Panc1 (cell line): ENCODE measurements at places on chromosomes 16 and 17.

GRCh38 chr17:42271006-42271778 is 5.0 kb downstream of the STAT5B start:
- no peak for DNase-seq

DNA sequence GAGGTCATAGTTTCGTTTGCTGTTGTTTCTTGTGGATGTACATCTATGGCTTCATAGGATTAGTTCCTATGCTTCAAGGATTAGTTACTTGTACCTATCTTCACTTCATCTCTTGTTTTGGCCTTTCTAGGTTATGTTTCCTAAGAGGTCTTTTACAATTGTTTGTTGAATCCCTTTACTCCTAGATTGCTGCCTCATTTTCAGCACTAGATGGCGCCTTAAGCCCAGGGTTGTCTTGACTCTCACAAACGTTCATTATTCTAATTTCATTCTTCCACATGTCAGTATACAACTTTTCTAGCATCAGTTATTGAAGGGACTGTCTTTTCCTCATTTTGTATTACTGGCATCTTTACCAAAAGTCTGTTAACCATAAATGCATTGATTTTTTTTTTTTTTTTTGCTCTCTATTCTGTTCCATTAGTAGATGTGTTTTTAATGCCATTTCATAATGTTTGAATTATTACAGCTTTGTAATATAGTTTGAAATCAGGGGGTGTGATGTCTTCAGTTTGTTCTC is 45.0 kb upstream of the NACA2 start:
- peak; percentile 47 for DNase-seq

- no peak for DNase-seq
Measured at GRCh38 chr17:50316016-50316587, 29.8 kb upstream of the XYLT2 start.

DNA sequence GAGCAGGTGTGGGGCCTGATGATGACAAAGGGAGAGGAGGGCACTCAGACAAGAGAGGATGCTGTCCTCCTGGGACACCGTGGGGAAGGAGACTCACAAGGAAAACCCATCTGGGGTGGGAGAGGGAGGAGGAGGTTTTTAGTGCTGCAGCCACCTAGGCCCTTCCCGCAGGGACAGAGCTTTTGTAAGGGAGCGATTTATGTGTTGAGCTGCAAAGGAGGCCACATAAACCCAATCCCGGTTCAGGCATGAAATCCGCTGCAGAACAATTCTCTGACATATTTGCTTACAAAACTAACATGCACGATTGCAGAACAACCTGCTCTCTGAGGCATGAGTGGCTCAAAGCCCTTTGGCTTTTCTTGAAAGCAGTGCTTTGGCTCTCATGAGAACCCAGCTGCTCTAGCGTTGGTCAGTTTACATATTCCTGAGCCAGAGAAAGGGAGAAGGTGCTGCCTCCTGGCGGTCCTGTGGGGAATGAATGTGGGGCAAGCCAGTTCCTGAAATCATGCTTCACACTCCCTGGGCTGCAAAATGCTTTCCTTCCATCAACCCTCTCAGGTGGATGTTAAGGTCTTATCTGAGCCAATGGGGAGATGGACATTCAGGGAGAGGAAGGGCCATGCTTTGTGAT is 122.4 kb upstream of the NLRP1 start:
- DNase-seq, result peak; percentile 45

- DNase-seq, result no peak
Measured at GRCh38 chr17:69143151-69143550, 1.5 kb upstream of the ABCA6 start.

- DNase-seq, result no peak
Measured at GRCh38 chr17:62626719-62627218, 701 bp upstream of the MRC2 start.

- no peak for DNase-seq
Measured at GRCh38 chr17:77388384-77389306, 247.9 kb downstream of the SEC14L1 start.

DNA sequence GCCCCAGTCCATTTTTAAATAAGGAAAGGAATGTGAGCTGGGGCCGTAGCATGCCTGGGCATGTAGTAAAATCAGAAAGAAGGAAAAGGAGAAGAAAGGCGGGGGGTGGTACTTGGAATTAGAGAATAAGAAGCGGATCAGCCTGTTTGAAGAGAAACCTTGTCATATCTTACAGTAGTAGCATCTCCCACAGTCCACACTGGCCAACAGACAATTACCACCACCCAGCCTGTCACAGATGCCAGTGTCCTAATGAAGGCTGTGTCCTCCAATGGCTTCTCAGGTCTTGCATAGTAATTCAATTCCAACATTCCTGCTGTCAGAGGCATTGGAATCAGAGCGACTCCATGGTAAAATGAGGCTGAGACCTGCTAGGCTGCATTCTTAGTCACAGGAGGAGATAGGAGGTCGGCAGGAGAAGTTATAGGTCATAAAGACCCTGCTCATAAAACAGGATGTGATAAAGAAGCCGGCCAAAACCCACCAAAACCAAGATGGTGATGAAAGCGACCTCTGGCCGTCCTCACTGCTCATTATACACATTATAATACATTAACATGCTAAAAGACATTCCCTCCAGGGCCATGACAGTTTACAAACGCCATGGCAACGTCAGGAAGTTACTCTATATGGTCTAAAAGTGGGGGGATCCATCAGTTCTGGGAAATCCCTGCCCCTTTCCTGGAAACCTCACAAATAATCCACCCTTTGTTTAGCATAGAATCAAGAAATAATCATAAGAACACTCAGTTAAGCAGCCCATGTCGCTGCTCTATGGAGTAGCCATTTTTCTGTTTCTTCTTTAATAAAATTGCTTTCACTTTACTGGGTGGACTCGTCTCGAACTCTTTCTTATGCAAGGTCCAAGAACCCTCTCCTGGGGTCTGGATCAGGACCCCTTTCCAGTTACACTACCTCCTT is 9.6 kb upstream of the AKAP10 start:
- DNase-seq, result no peak

- DNase-seq, result no peak
Measured at GRCh38 chr17:5211458-5211857, 19.8 kb upstream of the ZNF594 start.

DNA sequence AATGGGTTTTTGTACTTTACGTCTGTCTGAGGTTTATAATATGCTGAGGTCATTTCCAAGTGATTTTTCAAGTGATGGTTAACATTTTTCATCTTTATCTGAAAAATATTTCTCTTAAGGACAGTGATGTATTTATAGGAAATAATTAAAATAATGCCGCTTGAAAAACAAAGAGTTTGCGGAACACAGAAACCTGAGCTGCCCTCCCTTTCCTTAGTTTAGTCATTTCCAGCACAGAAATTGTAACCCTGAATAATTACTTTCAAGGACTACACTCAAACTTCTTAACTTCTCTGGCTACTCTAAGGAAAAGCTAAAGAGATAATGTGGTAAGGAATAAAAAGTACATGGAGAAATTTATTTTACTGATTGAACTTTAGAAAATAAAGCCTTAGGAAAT is 54.6 kb downstream of the MRTFB start:
- DNase-seq, result no peak

DNA sequence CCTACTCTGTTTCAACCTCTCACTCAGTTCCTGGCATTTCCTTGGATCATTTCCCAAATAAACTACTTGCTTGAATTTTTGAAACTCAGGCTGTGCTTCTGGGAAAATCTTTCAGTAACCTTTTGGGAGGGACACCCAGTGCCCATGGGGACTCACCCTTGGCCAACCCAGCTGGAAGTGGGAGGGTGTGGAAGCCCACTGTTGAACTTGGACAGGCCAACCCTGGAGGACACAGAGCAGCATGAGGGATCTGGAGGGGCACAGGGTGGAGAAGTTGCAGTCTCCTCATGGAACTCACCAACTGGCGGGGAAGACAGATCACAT is 11.2 kb downstream of the RTN4RL1 start:
- no peak for DNase-seq

GRCh38 chr17:74201250-74201649 is 2.2 kb upstream of the RPL38 start:
- DNase-seq, result no peak

GRCh38 chr17:57955183-57955931 is at the start of gene CUEDC1:
Gene CUEDC1, minus strand, starts transcription at chr17:57955412. Its CDS starts 69,848 bp downstream, at chr17:57885564.
- DNase-seq, result no peak

- DNase-seq, result no peak
Measured at GRCh38 chr17:77286641-77287431, 146.1 kb downstream of the SEC14L1 start.

DNA sequence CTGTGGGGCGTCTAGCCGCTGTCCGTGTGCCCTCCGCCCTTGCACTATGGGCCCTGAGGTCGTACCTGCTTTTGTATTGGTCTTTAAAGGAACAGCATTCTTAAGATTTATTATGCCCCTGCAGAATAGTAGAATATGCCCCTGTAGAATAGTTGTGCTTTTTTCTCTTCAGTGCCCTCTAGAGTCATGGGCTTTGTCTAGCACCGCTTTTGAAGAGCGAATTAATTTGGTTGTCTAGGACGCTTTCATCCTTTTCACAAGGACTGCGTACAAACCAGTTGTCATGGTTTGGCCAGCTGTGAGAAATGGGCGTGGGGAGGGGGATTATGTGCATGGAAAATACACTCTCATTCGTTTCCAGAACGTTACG is 621 bp downstream of the CEP95 start:
- DNase-seq, result no peak

GRCh38 chr17:57442914-57443571 is 186.7 kb downstream of the MSI2 start:
- DNase-seq, result no peak

GRCh38 chr17:7224110-7224509 is 4.4 kb downstream of the ACADVL start:
- DNase-seq, result no peak

GRCh38 chr16:89711601-89712273 is 9.0 kb downstream of the VPS9D1 start:
- DNase-seq, result no peak

GRCh38 chr16:83214671-83215070 is 587.9 kb downstream of the CDH13 start:
- no peak for DNase-seq

GRCh38 chr16:85422632-85423550 is 190.2 kb upstream of the GSE1 start:
- no peak for DNase-seq

GRCh38 chr17:9875441-9875840 is 29.6 kb downstream of the RCVRN start:
- no peak for DNase-seq

GRCh38 chr17:79120259-79120658 is 45.6 kb downstream of the ENGASE start:
- DNase-seq, result no peak
